ENCODE measurements at places on chromosomes 2 and 18.

GRCh38 chr2:238974501-238975166 is 126.7 kb downstream of the TWIST2 start:
- DNase-seq: no peak

DNA sequence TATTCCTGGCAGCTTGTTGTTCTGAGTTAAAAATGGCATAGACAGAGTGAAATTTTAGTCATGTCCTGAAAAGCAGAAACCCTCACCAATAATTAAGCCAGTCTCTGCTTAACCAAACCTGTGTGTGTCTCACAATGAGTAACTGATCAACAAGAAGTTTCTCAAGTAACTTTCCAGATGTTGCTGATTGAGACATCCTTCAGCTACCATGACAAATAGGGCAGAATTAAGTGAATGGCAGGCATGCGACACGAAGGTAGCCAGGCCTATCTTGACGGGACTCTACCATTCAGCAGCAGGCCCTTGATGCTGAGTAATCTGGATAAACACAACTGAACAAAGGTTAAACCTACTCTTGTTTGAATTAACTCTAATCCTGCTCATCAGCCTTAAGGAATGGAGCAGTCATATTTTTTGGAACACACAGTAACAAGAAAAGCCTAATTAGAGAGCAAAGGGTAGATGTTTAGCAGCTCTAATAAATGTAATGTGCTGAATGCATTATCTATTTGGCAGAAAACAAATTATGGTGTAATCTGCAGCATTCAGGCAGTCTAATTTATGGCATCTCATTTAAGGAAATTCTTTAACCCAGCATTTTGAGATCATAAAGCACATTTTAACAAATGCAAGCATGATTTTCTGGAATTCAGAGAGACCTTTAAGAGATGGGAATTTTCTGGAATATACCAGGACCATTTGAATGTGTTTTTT is 159.5 kb upstream of the EPHA4 start:
- no peak for DNase-seq

GRCh38 chr18:78947291-78947690 is 32.3 kb upstream of the SALL3 start:
- DNase-seq: no peak

- no peak for DNase-seq
Observed at GRCh38 chr2:232982926-232983668, 30.0 kb downstream of the NGEF start.

DNA sequence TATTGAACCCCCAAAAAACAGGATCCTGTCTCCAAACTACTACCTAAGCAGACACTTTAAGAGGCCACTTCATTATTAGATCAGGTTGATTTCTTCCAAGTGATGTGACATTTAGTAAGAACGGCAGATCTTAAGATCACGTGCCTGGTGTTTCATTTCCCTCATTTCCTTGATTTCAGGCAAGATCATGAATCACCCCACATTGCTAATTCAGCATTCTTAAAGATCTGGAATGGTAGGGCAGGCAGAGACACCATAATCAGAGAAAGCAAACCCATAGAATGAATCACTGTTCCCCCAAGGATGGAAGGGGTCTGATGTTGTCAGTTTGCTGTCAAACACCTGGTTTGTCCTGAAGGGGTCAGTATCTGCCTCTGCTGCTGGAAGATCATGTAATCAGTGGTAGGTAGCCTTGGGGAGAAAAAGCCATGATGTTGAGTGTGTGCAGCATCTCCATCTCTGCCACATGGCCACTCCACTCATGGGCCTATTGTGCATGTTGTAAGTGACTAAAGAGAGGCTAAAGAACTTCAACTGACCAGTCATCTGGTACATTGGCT is 133.9 kb downstream of the ARHGAP15 start:
- DNase-seq: no peak

DNA sequence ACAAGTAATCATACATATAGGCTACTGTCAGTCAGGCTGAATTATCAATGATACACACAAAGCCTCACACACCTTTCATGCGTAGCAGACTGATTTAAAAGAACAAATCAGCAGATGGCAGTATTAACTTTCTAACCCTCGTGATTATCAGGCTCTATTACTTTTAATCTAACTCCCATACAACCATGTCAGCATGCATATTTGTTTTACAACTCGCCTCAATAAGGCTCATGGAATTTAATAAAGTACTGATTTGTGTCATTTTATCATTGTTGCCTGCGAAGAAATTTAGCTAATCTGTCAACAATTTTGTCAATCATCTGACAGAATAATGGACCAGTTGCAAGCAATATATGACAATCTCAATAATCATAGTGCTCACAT is 82.8 kb downstream of the SLC25A12 start:
- DNase-seq: no peak

DNA sequence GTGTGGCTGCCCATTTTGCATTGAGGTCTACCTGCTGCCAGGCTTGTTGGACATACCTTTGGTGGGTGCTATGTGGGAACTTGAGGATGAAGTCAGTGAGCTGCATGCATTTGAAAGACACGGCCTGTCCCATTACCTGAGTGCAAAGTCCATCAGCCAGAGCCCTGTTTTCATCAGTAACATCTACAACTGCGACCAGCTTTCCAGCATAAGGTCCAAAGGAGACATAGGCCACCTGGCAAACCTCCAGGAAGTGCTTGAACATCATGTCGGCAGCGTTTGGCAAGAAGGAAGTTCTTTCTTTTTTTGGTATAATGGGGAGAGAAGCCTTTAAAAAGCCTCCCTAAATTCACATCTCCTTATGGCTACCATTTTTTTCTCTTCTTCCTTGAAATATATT is 143.1 kb downstream of the FAM161A start:
- DNase-seq: no peak

- DNase-seq: no peak
Observed at GRCh38 chr2:39124746-39125057, 3.9 kb upstream of the SOS1 start.

DNA sequence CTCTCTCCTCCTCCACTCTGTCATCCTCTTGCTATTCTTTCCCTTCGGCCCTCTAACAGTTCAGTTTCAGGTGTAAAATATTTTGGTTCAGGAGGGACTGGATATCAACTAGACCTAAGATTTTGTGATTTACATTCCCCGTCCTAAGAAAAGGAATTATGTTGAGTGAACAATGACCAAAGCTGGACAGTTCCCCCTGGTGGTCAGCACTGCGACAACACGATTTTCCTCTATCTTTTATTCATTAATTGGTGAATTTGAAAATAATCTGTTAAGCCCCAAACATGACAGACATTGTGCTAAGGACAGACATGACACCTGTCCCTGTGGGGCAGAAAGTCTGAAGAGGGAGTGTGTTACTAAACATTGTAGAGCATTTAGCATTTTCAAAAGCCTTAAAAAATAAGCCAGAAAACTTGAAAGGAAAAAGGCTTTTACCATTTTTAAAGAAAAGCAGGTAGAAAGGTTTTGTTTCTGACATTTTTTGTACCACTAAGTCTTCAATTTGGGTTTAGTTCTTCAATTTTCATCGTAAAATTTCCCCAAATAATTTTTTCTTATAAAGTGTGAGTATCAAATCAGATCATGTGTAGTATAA is 28.4 kb upstream of the GTF2A1L start:
- DNase-seq: no peak

GRCh38 chr18:47870605-47871004 is 59.9 kb downstream of the SMAD2 start:
- DNase-seq: no peak

GRCh38 chr2:121451398-121451797 is 79.3 kb upstream of the RNU4ATAC start:
- DNase-seq: no peak

- DNase-seq: no peak
Observed at GRCh38 chr18:67302043-67302442, 214.5 kb downstream of the DSEL start.

GRCh38 chr2:222756362-222756831 is 84.9 kb downstream of the MOGAT1 start:
- no peak for DNase-seq

DNA sequence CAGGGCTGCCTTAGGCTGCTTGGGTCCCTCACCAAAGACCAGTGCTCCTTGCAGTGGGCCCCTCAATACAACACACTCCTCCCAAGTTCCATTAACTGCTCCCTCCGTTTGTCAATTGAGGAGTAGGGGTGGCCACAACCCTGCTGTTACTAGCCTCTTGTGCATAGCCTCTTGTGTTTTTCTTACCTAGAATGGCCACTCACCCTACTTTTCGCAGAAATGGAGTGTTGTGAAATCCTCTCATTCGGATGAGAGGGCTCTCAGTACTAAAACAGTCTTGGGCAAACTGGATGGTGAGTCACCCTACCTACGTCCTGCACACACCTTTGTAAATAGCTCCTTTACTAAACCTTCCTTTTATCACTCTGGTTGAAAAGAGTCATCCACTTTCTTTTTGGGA is 253.9 kb downstream of the OSR1 start:
- DNase-seq: no peak

DNA sequence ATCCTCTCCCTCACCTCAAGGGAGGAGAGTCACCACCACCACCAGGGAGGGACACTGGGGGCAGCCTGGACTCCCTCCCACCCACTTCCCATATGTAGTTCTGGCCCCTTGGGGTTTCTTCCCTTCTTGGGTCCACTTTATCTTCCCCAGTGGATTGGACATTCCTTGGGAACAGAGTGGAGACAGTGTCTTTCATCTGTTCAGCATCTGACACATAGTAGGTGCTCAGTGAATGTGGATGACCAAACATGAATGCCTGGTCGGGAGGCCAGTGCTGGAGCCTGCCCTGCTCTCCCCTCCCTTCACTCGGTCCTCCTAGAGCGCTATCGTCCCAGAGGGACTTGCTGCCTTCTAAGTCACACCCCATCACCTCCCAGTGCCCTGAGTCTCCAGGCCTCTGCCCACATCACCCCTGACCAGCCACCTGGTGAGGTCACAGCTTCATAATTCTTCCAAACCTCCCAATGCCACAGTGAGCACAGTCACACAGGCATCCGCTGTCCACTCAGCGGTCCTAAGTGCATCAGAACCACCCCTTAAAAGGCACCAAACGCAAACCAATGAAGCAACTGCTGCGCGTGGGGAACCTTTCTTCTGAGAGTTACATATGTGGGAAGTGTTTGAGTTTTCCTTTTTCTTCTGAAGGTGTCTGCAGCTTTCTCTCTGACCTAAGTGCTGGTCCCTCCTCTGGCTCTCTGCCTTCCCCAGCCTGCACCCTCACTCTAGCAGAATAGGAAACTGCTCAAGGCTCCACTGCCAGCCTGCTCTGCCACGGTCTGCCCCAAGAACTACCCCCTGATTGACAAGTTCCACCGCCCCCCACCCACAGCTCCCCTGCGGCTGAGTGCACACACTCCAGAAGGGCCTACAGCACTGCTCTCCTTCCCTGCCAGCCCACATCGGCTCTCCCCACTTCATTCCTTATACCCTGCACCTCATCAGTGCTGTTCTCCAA is 7.2 kb upstream of the SFXN5 start:
- DNase-seq: no peak

- DNase-seq: no peak
Observed at GRCh38 chr2:237441605-237442274, 27.8 kb upstream of the COL6A3 start.

DNA sequence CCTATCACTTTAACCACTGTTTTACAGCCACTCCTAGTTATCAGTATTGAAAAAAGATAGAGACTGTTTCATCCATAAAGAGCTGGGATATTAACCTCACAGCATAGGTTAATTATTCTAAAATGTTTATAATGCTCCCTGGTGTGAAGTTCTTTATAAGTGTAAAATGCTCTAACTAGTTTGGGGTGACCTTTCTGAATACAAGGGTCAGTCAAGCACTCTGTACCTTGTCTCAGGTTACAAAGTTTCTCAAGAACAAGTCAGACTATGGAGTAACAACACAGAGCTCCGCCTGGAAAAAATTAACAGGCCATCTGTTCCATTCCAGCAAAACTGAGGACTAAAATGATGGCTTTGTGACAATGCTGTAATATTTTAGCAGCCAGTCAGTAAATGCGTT is 107.4 kb downstream of the NOL4 start:
- DNase-seq: no peak

- DNase-seq: no peak
Observed at GRCh38 chr18:79011300-79011870, 31.8 kb downstream of the SALL3 start.

DNA sequence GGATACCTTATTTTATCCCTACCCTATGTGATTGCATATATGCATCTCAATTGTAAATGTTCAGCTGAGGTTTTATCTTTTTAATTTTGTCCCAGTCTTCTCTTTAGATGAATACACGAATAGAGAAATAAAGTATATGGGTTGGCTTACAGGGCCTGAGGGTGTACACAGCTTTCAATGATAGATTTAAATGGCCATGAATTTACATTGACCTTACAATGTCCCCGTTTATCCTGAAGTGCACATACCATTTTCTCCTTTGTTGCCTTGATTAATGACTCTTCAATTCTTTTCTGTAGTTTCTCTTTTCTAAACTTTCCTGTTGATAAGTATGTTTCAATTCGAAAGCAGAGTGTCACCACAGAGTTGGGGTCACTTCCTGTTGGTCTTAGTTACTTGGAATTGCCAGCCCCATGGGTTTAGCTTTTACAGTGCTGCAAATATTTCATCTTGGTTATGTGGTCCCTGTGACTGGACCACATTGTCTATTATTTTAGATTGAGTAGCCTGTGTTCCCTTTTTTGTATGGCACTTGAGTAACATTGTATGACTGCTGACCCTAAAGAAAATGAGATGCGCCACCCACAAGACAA is 1616.3 kb upstream of the ACVR2A start:
- no peak for DNase-seq

GRCh38 chr2:186695081-186695756 is 1.4 kb downstream of the FAM171B start:
- DNase-seq: no peak

DNA sequence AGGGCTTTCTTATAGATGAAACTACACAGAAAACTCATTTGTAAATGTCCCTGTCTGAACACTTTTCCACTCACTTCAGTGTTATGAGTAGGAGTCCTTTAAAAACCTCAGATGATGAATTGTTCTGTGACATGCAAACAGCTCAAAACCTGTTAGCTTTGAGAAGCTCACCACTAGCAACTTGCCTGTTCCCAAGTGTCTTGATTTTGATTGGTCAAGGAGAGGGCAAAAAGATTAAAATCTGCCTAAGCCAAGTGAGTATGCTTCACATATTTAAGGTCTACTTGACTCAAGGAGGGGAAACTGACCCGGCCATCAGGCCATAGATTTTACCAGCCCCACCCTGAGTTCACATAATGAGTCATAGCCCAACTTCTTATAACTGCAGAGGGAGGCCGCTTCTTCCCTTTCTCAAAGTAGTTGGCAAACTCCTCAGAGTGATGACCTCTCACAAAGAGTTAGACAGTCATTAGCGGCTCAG is 45.2 kb upstream of the MEIS1 start:
- DNase-seq: no peak

DNA sequence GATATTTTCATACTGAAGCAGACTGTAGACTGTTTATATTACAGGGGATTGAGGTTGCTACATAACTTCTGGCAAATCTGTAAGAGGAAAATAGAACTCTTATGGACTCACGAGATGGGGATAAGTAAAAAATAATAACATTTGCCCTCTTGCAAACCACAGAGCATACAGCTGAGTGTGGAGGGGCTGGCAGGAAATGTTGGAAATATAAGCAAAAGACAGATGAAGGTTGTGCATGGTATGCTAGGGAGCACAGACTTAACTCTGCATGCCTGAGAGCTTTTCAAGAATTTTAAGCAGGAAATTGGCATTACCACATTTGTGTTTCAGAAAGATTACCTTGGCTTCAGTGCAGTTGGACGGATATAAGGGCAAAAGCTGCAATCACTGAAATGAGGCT is 411.1 kb downstream of the RAD51AP2 start:
- no peak for DNase-seq

Data from stimulated activated CD4-positive, alpha-beta T cell treated with anti-CD3 and anti-CD28 coated beads, Interleukin-1b, Interleukin-23, amount 100 ng/mL, for 1 hour (primary cell).